ENCODE measurements at places on chromosomes 12 and 14. TPM values are rescaled to one million over a fixed set of nuclear protein-coding genes. Genes with fewer than 3 reads are reported as not detected.
A peak's percentile ranks its signal among the peaks of the same experiment; 100 is the strongest.

DNA sequence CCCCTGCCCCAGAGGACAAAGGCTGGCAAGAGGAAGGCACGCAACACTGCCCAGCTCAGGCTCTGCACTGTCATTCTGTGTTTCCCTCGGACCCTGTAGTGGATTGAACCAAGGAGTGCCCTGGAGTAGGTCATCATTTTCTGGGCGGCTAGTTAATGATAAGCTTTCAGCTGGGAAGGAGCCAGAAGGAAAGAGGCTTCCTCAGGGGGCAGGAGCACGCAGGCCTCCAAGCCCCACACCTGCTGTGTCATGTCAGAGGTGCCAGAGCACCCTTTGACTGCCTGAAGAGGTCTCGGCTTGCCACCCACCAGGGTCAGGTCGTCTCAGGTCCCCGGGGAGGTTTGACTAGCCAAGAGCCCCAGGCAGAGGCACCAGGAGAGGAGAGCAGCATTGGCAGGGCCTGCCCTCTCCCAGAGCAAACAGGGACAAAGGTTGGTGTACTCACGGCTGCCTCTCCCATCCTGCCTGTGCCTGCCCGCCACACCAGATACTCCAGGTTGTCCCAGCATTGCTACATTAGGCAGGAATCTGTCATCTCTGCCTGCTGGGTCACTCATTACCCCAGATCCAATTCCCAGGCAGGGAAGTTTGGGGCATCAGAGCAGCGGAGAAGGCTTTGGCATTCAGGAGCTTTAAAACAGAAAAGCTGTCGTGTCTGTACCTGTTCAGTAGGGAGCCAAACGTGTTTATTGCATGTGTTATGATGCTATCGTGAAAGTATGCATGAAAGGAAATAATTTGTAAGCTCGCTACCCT lies 33.5 kb upstream of the ATP2A2 start:
- no peak for DNase-seq

GRCh38 chr12:92139634-92140150 lies 6.0 kb downstream of the BTG1 start:
- no peak for DNase-seq

DNA sequence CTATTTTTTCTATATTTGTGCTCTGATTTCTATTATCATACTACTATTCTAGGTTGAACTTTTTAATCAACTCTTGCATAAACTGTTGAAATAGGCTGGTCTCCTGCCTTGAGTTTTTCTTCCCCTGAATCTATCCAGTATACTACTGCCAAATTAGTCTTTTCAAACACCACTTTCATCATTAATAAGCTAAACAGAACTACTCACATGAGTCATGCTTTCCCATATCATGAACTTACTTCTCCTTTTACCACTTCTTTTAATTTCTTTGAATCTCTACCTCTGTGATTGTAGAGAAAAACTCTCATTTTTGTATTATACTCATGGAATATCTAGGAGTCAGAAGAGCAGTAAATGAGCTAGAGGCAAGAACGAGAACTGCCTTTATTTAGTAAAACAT lies 340.3 kb upstream of the PDE3A start:
- no peak for DNase-seq

DNA sequence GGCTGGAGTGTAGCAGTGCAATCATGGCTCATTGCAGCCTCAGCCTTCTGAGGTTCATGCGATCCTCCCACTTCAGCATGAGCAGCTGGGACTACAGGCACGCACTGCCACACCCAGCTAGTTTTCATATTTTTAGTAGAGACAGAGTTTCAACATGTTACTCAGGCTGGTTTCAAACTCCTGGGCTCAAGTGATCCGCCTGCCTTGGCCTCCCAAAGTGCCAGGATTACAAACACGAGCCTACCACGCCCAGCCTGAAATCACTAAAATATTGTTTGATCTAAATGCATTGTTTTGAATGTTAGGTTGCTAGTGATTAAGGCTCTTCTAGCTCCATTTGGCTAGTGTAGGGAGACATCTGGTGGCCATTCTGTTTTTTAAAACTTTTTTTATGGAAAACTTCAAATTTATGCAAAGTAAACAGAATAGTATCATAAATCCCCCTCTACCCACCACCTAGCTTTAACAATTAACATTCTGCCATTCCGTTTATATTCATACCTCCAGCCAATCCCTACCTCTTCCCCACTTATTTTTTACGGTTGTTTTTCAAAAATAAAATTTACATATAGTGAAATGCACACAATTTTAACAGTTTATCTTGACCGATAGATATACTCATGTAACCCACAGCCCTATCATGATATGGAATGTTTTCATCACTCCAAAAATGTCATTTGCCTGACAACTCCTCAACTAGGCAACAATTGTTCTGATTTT lies 37.8 kb downstream of the MYO1H start:
- DNase-seq = peak; percentile 9

DNA sequence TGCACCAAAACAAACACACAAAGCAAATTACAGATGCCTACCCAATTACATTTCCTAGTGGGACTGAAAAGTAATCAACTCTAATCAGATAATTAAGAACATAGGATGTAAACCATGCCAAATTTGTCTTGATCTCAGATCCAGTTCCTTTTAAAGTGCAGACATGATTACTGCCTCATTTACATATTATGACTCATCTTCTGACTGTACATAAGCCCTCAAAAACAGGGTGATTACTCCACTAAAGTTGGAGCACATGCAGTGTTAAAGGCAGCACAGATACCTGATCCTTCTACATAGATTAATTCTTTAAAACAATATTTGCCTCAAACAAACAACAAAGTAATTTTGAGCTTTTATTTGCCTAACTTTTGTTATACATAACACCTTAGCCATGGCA lies 337.2 kb downstream of the RPS29 start:
- DNase-seq = no peak

GRCh38 chr14:20278414-20278813 lies 27.3 kb downstream of the TTC5 start:
- DNase-seq = peak; percentile 17

- no peak for DNase-seq
Measured at GRCh38 chr12:48388938-48389337, 38.2 kb upstream of the ZNF641 start.

- no peak for DNase-seq
Measured at GRCh38 chr12:66405395-66405794, 103.1 kb downstream of the HELB start.

DNA sequence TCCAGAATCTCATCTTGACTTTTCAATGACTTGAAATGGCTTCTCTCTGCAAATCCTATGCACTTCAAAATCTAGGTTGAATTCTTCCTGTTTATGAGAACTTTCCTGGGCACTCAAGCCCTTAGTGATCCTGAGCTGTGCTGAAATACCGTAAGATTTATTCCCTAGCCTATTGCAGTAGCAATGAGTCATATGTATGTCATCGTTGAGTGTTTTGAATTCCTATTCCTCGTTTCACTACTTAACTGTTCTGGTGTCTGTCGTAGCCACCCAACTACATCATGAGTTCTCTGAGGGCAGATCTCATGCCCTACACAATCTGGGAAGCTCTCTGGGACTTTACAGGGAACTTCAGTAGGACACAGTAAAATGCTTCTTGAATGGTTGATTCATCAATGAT lies 190.8 kb upstream of the TMEM132C start:
- no peak for DNase-seq

DNA sequence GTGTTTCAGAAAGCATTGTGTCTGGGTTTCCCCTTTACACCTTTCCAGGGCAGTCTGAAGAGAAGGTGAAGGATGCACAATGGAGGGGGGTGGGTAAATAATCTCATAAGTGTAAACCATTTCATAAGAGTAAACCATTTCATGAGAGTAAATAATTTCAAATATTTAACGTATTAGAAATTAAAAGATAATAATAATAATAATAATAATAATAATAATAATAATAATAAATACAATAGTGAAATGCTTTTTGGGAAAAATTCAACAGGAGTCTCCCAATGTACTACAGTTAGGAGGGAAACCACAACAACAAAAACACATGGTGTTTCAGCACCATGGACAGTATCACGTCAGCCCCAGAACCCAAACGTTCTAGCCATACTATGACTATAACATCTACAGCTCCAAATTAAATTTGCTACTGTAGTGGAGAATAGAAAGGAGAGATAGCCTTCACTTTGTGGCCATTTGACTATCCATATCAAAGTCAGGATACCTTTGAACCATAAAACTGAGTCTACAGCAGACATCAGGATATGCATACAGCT lies 691.8 kb downstream of the BCL11B start:
- peak; percentile 19 for DNase-seq

- no peak for DNase-seq
Measured at GRCh38 chr14:75371297-75371696, 56.5 kb upstream of the JDP2 start.

DNA sequence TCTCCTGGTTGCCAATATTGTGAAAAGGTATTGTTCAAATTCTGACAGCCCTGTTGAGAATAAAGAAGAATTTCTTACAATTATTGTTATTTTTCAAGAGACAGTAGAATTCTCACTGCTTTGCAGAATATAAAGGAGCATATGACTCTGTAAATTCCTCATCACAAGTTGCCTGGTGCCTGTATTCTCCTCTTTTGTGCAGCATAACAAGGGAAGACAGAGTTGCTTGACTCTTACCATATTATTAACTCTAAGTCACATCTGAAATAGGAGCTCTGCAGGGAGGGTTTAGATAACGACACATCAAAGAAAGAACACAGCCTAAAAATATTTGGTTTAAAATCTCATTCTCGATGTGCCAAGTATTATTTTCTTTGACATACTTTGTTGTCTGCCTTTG lies 31.1 kb downstream of the MYF5 start:
- DNase-seq = no peak

OR10G3 gene
- total RNA-seq = not detected

RD3L gene
- not detected for total RNA-seq

LRR1 gene
- total RNA-seq = 37.3 TPM

MIP gene
- not detected for total RNA-seq

KIAA0586 gene
- 38.4 TPM for total RNA-seq

RXYLT1 gene
- 15.6 TPM for total RNA-seq
